KBM-7 (cell line): ENCODE measurements at places on chromosomes 16 and 17.
A peak's percentile ranks its signal among the peaks of the same experiment; 100 is the strongest.

- DNase-seq, result no peak
These were observed 342.2 kb upstream of the TNRC6C start for GRCh38 chr17:77616254-77616731.

GRCh38 chr16:67339453-67339852 lies 12.8 kb downstream of the LRRC36 start:
- DNase-seq, result peak; percentile 29

DNA sequence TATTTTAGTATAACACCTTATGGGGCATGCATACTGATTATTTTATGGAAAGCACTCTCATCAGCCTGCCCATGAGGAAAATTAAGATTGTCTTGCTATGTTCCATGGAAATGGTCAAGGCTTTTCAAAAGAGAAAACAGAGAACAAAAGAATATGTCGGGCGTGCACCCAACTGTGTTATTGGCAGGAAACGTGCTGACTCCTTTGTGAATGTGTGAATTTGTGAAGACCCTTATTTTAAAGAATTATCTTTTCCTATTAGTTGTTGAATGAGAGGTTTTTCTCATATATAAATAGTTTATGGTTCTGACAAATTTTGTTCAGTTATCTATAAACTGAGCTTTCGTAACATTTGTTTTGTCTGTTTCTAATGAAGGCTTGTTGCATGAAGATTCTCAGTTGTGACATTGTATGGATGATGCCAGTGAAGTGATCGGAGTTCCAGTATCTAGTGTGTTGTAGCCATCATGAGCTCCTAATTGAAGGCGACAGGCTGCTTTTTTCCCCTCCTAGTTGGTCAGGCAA lies 180.0 kb downstream of the BCAS3 start:
- no peak for DNase-seq

DNA sequence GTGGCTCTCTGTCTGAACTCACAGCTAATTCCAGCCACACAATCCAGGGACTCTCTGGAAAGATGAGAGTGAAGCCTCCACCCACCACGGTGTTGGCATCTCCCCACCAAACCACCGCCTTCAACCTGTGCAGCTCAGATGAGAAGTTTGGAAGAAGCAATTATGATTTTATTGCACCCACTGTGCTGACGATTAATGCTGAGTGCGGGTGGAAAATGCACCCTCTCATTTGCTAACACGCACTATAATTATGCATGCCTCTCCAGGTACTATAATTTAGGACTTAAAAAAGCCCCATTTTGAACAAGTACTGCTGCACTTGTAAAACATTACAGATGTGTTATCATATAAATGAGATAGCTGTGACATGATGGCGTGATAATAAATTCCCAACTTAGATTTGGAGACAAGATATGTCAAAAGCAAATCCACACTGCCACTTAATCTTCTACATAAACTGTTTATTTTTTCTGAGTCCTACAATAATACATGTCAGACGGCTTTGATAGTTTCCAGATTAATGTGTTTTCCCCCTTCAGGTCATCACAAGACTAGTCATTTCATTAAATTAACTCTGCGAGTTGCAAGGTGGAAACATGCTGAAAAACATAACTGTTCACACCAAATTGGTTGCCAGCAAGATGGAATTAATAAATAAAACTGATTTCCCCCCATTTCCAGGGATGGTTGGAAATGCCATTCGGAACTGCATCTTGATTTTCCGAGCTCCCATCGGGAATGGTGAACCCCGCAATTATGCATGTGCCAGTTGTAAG lies 466.5 kb upstream of the MAF start:
- no peak for DNase-seq

DNA sequence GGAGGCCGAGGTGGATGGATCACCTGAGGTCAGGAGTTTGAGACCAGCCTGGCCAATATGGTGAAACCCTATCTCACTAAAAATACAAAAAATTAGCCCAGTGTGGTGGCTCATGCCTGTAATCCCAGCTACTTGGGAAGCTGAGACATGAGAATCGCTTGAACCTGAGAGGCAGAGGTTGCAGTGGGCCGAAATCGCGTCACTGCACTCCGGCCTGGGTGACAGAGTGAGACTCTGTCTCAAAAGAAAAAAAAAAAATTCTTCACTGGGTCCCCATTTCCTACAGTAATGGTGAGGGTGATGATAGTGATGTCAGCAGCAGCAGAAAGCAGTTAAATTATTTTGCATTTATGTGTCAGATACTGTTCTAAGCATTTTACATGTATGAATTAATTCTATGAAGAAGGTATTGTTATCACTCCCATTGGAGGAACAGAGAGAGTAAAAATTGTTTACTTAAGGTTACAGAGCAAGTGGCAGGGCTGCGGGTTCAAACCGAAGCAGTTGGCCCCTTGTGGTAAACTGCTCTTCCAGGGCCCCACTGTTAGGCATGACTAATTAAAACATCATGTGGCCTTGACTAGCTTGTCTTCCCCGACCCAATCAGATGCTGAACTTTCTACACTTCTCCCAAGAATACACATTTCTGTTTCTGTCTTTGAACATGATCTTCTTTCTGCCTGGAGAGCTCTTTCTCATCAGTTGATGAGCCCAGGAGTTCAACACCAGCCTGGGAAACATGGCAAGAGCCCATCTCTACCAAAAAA lies 45.8 kb downstream of the STAT3 start:
- peak; percentile 41 for DNase-seq

DNA sequence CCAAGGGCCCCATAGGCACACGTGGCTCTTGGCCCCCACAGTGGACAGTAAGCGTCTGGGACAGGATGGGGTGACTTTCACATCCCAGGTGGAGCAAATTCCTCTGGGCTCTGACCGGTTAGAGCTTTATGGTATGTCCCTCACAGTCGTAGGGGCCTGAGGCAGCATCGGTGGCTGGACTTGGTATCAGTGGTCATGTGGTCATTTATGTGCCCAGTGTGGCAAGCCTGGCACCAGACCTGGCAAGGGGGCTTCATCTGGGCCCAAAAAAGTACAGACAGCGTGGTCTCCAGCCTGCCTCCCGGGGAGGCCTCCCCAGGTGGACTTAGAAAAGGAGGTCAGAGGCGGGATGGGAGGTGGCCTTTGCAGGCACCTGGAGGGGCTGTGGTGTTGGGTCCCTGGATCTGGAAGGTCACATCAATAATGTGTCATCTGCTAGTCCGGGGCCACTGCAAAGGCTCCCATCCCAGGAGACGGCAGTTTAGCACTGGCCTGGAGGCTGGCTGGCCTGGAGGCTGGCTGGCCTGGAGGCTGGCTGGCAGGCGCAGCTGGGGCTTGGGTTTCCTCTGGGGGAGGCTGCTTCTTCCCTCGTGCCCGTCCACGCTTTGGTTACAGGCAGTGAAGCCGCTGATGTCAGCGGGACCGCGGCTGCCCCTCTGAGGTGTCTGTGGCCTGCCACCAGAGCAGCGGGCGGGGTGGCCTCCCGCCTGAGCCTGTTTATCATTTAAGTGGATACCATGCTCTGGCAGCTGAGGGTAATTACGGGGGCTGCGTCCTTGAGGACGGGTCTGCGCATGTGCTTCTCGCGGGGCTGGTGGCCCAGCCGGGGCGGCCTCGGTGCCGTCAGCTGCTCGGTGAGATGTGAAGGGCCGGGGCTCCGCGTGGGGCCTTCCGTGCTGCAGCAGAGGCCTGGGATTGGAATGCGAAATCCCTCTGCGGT lies 20.7 kb upstream of the CBX4 start:
- DNase-seq, result no peak

DNA sequence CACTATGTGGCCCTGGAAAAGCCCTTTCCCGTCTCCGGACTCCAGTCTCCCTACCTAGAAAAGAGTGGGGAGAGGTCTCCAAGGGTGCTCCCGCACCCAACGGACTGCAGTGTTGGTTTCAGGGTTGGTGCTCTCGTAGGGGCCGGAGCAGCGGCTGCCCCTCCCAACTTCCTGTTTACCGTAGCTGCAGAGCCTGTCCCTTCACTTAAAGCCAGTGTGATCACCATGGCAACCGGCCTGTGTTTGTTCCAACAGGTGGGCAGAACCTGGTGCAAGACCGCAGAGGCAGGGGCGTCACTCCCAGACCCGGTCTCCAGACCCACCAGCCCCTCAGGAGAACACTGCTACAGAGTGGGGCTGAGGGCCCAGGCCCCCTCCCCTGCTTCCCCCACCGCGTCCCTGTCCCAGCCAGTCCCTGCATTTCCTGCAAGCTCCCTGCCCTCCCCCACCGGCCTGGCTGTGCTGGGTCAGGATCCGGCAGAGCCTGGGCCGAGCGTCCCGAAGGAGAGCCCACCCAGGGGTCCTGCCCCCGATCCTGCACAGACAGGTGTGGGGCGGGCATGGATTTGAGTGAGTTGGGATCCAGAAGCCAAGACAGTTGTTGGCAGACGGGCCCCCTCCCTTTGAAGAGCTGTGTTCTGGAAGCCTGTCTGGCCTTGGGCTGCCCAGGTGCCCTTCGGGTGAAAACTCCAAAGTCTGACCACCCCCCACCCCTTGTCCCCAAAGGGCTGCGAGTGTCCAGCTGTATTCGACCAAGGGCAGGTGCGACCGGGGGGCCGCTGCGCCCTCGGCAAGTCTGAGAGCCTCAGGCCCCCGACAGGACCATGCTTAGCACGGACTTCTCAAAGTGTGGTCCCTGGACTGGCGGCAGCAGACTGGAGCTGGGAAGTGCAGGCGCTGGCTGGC lies 1.5 kb upstream of the BAIAP3 start:
- DNase-seq, result peak; percentile 84

- no peak for DNase-seq
These were observed 51.0 kb downstream of the VAC14 start for GRCh38 chr16:70749681-70750601.

DNA sequence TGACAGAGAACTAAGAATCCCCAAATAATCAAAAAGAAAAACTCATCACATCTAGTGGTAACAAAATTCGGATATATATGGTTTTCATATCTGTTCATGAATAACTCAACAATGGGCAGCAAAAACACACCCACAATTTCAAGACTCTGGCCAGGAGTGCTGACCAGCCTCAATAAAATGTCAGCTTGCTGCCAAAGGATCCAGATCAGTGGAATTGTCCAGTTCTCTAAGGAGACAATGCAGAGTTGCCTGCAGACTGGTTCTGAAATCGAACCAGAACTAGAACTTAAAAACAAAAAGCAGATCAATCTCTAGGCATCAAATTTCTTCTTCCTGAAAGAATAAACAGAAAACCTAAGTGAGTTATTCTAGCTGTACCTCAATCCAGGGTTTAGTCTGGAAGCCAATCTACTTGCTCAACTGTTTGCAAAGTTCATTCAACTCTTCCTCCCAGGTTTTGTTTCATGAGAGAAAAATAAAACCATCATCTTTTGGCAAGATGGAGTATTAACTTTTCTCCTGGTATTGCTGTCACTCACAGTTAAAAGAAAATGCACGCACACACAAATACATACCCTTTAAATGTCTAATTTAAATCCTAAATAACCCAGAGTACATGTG lies 61.0 kb downstream of the CFDP1 start:
- DNase-seq, result no peak

GRCh38 chr16:2081201-2082084 lies 33.7 kb downstream of the TSC2 start:
- no peak for DNase-seq

DNA sequence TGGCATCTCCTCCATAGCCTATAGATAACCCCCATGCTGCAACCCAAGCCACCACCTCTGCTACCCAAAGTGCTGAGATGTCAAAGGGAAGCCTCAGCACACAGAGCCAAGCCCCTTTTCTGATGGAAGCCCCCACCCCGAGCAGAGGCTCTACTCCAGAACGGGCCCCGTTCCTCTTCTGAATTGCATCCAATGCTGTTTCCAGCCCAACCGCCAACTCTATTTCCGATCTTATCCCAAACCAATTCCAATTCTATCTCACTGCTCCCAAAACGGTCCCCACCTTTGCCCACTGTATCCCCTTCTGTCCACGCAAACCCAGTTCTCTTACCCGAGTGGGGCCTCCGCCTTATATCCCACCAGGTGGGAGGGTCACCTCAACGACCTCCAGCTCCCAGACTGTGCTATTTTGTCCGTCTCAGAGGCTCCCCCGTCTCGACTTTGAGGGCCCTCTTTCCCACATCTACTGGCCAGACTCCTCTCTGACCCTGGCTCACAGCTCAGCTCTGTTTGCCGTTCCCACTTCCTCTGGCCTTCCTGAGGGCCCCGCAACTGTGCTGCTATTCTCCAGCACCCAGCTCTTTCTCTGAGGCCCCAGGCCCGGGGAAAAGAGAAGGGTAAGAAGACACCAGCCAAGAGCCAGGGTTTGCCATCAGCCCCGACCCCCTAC lies 487 bp downstream of the SRL start:
- no peak for DNase-seq

GRCh38 chr16:48131201-48131935 lies 24.4 kb downstream of the ABCC12 start:
- no peak for DNase-seq

- DNase-seq, result peak; percentile 3
These were observed 227.6 kb downstream of the UTP18 start for GRCh38 chr17:51487947-51488346.
